ENCODE measurements at places on chromosomes 1 and 21.
A peak's percentile ranks its signal among the peaks of the same experiment; 100 is the strongest.

DNA sequence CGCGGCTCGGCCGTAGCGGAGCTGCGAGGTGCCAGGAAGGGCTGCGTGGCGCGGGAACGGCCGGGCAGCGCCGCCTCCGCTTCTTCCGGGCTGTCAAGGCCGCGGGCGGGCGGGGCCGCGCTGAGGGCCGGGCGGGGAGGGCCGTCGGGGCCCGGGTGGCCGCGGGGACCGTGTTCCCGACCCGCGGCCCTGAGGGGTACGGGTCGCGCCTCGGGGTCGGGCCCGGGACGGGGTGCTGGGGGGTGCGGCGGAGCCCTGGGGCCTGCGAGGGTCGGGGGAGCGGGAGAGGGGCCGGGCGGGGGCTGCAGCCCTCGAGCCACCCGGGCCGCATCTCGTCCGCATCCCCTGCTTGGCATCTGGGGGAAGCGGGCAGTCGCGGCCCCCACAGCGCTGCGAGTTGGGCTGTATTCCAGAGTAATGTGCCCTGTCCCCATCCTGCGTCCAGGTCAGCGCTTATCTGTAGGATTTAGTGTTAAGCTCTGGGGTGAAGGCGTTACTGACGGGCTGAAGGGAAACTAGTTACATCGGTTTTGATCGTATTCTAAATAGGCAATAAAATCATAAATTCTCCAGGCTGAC lies 379 bp downstream of the RER1 start:
- no peak for DNase-seq

GRCh38 chr1:239792157-239792556 lies 299.5 kb upstream of the FMN2 start:
- no peak for DNase-seq

DNA sequence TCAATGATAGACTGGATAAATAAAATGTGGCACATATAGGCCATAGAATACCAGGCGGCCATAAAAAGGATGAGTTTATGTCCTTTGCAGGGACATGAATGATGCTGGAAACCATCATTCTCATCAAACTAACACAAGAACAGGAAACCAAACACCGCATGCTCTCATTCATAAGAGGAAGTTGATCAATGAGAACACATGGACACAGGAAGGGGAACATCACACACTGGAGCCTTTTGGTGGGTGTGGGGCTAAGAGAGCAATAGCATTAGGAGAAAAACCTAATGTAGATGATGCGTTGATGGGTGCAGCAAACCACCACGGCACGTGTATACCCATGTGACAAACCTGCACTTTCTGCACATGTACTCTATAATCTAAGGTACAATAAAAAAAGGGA lies 883.4 kb upstream of the PRMT6 start:
- no peak for DNase-seq

- DNase-seq: no peak
Measured at GRCh38 chr1:90616395-90616794, 100.7 kb downstream of the BARHL2 start.

DNA sequence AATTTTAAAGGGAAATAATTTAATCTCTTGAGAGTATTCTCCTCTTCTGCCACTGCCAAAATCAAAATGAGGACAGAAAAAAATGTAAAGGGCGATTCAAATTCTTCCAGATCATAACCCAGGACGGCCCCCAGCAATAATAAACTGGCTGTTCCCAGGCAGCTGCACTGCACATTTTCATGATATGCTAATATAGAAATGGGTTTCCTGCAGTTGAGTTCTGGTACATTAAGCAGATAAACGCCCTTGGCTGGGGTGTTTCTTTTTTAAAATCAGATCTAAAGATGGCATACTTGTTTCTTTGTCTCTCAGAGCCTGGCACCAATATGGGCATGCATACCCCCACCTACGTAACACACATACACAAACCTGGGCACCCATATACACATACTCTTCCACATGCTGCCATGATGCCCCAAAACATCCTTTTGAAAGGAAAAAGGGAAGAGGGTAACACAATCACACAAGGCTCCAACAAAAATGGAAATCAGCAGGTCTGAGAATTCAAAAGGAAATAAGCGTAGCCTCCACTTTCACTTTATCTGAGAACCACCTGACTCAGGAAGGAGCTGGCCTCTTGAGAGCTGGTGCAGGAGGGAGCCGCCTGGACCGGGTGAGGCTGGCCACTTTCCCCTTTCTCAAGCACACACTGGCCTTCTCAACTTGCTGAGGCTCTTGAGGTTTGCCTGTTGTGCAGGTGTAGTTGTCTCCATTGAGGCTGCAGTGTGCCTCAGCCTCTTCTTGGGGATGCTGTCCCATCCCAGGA lies 653.4 kb downstream of the KIF26B start:
- no peak for DNase-seq

DNA sequence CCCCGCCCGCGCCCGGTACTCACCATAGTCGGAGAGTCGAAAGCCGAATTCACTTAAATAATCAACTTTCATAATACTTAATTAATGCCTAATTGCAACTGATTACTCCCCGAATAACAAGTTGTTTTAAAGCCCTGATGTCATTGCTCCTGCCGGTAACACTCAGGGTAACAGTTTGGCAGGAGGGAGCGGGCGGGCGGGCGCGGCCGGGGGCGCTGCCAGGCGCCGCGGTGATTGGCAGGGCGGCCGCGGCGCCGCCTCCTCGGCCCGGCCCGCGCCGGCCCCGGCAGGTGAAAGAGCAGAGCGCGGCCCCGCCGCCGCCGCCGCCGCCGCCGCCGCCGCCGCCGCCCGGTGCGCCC lies 102.2 kb downstream of the CASZ1 start:
- DNase-seq: peak; percentile 83

Measured in GM12892 (cell line).